ENCODE measurements at places on chromosomes 7 and 10. TPM values are rescaled to one million over a fixed set of nuclear protein-coding genes. Genes with fewer than 3 reads are reported as not detected.
A peak's percentile ranks its signal among the peaks of the same experiment; 100 is the strongest.

DNA sequence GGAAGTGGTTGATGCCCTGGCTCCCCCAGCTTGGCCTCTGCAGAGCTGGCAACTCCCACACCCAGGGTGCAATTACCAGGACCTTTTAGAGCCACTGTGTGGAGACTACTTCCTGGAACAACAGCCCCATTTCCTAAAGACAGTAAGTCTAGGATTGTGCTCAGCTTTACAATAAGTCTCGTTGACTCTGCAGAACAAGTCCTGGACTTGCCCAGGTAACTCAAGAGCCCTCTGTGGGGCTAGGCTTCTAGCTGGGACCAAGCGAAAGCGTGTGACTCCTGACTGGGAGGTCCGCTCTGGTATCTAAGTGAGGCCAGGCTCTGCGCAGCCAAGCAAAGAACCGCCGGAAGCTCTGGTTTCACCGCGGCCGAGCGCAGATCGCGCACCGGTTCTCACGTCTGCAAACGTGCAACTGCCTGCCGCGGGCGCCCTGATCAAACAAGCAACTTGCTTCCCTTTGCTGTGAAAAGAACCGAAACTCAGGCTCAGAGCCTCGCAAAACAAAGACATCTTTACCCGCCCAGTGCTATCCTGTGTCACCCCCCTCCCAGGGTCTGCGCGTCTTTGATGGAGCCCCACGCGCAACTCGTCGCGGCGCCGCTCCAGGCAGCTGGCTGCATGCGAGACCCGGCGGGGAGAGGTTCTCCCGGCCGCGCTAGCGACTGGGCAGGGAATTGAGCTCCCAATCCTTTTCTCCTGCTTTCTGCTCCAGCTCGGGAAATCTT, 4.4 kb upstream of the PDLIM1 start:
- peaks cover 9% of the 10 kb centered on the region for H3K4me1 ChIP-seq
- H3K27me3 ChIP-seq, result peaks cover 32% of the 10 kb centered on the region
- peak overlapping the region; percentile 24 for H3K27ac ChIP-seq
- peak overlapping the region; percentile 55 for H3K4me3 ChIP-seq
- no peaks in the 10 kb centered on the region for H3K36me3 ChIP-seq
- peak; percentile 73 for DNase-seq

DNA sequence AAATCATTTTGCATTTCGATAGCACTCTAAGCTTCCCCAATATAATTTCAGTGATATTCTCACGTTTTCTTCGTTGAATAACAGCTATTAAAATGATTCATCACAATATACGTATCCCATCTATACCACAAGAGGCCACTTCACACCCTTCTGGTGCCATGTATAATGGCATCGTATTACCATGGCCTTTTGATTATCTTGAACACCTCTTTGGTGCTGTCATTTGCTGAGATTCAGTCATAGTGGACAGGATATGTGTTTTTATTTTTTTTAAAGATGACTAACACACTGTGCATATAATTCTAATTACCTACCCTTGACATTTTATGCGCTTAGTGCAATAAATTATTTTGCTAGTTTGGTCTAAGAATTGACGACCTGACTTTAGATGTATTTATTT, 6.7 kb upstream of the INSYN2A start:
- no peaks in the 10 kb centered on the region for H3K4me1 ChIP-seq
- peaks cover 5% of the 10 kb centered on the region for H3K27me3 ChIP-seq
- no peak for DNase-seq
- H3K27ac ChIP-seq, result no peak overlapping the region

DNA sequence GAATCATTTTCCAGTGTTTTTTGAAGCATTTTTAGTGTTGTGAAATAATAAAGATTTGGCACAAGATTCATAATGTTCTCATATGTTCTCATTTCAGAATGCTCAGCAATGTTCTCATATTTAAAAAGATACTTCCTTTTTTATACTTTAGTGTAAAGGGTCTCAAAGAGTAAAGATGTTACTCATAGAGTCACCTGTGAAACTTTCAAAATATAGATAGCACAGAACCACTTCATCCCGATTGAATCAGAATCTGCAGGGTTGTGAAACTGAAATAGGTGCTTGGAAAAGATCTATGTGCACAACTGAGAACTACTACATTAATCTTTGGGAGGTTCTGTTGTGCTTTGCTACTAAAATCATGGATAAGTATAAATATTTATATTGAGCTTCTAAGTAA, 144.7 kb downstream of the MDFIC start:
- peaks cover 2% of the 10 kb centered on the region for H3K4me1 ChIP-seq
- H3K27ac ChIP-seq, result no peak overlapping the region
- no peaks in the 10 kb centered on the region for H3K36me3 ChIP-seq
- DNase-seq, result no peak

DNA sequence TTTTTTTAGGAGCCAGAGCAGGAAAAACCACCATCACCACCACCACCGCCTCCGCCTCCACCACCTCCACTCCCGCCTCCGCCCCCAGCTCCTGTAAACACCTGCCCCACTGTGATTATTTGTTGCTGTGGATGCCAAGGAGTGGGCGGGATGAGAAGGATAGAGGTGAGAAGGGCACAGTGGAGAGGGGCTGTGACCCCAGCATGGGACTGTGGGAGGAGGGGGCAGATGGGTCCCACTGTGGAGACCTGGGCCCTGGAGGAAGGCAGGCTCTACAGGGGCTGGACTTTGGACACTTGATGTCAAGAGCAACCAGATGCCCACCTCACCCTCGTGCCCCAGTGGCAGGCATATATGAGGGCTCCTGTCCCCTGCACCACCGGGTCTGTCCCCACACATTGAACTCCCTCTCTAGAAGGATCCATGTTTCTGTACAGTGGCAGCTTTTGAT, 24.7 kb downstream of the ANTXRL start:
- H3K27ac ChIP-seq, result no peak overlapping the region
- no peak overlapping the region for H3K4me3 ChIP-seq
- H3K36me3 ChIP-seq, result no peaks in the 10 kb centered on the region
- H3K4me1 ChIP-seq, result no peaks in the 10 kb centered on the region
- no peak for DNase-seq

DNA sequence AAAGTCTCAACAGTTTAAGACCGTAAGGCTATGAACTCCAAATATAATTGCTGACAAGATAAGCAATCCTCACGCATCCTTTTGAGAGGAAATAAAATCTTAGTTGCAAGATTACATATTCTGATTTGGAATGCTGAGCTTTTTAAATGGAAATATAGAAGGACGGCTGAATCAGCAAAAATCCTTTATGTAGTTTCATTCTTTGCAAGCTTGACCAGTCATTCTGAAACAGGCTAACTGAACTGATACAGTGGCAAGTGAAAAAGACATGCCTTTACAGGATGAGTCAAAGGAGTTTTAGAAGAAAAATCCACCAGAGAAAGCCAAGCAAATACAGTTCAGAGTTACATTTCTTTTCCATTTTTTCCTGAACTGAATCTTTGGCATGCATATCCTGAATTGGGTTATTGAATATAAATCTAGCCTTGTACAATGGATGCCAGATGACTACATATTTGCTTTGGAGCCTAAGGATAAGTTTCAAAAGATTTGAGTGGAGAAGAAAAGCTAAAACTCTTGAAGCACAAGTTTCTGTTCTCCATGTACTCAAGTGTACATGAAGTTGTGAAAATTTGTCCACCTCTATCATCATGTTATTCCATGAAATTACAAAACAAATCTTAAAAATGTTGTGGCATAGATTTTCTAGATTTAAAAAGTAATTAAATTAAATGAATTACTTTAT, 4.4 kb downstream of the VIM start:
- peak overlapping the region; percentile 59 for H3K27ac ChIP-seq
- peaks cover 50% of the 10 kb centered on the region for H3K4me1 ChIP-seq

GRCh38 chr7:54946271-54946670, 72.5 kb upstream of the EGFR start:
- no peak overlapping the region for H3K27ac ChIP-seq
- no peaks in the 10 kb centered on the region for H3K4me1 ChIP-seq
- no peak for DNase-seq
- no peaks in the 10 kb centered on the region for H3K27me3 ChIP-seq

DNA sequence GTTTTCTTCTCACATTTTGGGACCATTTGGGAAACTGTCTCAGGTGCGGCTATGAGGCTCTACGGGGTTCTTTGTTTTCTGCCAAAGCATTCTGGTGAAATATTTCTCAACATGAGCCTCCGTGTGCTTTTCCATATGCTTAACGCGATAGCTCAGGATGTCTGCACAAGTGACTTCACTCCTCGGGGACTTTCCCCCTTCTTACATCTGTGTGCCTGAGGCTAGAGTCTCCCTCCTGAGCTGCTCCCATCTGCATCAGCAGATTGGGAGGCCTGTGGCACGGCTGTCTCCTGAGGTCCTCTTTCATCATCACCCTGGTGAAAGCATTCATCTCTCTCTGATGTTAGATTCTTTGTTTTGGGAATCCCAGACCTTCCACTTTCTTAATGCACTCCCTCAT, 1190.9 kb downstream of the TYW1 start:
- no peaks in the 10 kb centered on the region for H3K27me3 ChIP-seq
- H3K4me1 ChIP-seq, result no peaks in the 10 kb centered on the region
- no peak for DNase-seq
- H3K4me3 ChIP-seq, result no peak overlapping the region

DNA sequence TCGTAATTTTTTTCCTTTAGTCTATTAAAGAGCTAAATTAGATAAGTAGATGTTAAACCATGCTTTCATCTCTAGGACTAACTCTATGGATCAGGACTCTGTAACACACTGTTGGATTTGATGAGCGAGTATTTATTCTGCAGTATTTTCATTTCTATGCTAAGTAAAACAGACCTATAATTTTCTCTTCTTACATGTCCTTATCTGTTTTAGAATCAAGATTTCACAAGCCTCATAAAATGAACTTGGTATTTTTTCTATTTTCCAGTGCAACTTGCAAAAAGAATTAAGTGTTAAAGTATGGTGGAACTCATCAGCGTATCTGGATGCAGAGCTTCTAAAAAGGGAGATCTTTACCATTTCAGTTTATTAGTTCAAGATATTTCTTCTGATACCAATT, 2.4 kb downstream of the CACUL1 start:
- peak overlapping the region; percentile 33 for H3K4me3 ChIP-seq
- peaks cover 17% of the 10 kb centered on the region for H3K36me3 ChIP-seq
- peaks cover 6% of the 10 kb centered on the region for H3K27me3 ChIP-seq
- peaks cover 47% of the 10 kb centered on the region for H3K4me1 ChIP-seq
- DNase-seq, result no peak
- H3K27ac ChIP-seq, result no peak overlapping the region

DNA sequence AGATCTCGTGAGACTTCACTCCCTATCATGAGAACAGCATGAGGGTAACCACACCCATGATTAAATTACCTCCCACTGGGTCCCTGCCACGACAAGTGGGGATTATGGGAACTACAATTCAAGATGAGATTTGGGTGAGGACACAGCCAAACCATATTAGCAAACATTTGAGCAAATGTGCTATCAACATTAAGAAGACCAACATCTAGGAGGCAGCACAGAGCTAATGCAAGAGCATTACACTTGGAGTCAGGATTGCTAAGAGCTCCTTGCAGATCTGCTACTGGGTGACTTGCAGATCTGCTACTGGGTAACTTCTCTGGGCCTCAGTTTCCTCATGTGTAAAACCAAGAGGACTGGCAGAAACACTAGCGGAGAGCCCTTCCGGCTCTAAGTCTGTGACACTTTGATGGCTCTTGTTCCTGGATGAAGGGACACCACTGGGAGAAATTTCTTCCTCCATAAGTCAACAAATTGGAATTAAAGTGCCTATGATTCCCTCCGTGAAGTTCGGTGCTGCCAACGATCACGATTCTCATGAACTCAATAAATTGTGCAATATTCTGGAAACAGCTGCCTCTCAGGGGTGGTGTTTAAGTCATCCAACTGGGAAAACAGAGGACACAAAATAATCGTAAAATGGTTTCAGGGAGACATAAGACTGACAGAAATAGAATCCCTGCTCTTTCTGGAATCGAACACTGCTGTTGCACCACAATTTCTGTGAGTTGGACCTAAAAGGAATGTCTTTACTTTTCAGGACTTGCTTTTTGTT, 115.8 kb upstream of the ITGB1 start:
- H3K4me3 ChIP-seq, result no peak overlapping the region
- H3K36me3 ChIP-seq, result no peaks in the 10 kb centered on the region
- H3K4me1 ChIP-seq, result no peaks in the 10 kb centered on the region
- no peak for DNase-seq
- no peaks in the 10 kb centered on the region for H3K27me3 ChIP-seq
- H3K27ac ChIP-seq, result no peak overlapping the region

IQUB gene
- not detected for total RNA-seq

MMRN2 gene
- total RNA-seq, result not detected

HMX3 gene
- 0.69 TPM for total RNA-seq

PRF1 gene
- 107 TPM for total RNA-seq

Measured in activated CD8-positive, alpha-beta T cell treated with anti-CD3 and anti-CD28 coated beads for 36 hours (primary cell).